ENCODE measurements at places on chromosomes 16 and 17.

GRCh38 chr17:60804831-60805230 is 127.2 kb downstream of the BCAS3 start:
- DNase-seq, result no peak

GRCh38 chr16:50068550-50068949 is 2.8 kb downstream of the HEATR3 start:
- no peak for DNase-seq

DNA sequence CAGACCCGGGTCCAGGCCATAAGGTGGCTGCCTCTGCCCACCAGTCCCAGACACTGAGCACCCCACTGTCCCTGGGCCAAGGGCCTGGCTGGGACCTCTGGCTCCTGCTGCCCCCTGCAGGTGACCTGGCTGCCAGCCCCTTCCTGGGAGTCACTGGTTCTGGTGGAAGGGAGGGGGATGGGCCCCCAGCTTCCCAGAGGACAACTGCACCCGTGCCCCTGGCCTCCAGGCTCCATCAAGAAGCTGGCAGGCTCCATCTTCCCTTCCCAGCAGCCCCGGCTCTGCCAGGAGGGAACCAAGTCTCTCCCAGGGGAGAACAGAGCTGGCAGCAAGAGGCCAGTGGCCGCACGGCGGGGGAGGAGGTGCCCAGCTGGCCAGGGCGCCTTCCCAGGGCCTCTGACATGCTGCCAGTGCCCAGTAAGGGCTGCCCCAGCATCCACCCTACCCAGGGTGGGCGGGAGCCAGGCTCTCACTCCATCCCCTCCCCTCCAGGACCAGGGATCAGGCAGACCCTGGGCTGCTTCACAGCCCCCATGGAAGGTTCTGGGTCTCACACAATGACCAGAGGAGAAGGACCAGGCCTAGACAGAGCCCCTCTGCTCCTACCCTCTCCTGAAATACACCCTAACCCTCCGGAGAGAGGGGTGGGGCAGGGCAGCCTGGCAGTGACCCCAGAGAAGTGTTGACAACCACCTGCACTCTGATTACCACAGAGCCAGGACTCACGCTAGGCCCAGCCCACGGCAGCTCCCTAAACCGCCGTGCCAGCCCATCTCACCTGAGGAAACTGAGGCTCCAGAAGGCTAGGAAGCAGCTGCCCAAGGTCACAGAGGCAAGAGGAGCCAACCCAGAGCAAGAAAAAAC is 3.6 kb downstream of the CLUH start:
- no peak for DNase-seq

DNA sequence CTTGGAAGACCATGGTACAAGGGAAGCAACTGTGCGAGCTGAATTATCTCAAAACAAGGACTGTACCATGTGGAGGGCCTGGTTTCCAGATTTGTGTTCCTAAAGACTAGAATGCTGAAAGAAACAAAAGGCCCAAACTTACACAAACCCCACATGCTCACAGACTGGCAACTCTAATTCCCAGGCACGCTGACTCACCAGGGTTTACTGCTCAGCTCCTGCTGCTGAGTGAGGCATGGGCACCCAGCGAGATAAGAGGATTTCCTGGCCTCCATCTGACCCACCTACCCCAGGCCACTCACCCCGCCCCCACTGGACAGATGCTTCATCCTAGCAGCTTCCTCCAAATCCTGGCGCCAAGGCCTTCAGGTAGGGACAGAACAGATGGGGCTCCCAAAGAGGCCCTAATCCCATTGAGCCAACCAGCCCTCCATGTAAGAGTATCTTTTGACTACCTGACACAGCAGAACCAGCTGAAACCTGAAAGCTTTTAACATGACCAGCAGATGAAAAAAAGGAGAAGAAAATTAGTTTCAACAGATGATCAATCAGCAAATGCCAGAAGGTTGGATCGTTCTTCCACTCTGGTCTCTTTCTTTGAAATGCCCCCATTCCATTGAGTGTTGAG is 33.9 kb downstream of the DCUN1D3 start:
- no peak for DNase-seq

DNA sequence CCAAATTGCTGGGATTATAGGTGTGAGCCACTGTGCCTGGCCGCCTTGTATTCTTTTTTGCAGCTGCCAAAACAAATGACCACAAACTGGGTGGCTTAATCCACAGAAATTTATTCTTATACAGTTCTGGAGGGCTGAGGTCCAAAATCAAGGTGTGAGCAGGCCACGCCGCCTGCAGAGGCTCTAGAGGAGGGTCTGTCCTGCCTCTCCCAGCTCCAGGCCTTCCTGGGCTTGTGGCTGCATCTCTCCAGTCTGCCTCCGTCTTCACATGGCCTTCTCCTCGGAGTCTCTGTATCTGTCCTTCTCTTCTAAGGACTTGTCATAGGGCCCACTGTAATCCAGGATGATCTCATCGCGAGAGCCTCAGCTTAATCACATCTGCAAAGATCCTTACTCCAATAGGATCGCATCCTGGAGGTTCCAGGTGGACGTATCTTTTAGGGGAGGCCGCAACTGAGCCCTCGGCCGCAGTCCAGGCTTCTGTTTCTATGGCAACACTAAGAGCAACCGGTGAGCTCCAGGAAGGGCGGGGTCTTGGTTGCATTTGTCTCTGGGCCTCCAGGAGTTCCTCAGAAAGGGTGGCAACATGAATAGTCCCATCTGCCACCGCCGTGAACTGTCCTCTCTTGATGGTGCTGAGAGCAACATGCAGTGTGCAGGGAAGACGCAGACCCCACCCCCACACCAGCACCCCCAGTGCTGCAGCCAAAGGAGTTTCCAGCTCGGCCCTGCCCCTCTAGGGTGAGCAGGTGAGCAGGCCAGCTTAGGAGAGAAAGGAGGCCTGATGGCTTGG is 29.5 kb upstream of the CREBBP start:
- no peak for DNase-seq

GRCh38 chr17:81200695-81201580 is 21.8 kb downstream of the CEP131 start:
- no peak for DNase-seq

DNA sequence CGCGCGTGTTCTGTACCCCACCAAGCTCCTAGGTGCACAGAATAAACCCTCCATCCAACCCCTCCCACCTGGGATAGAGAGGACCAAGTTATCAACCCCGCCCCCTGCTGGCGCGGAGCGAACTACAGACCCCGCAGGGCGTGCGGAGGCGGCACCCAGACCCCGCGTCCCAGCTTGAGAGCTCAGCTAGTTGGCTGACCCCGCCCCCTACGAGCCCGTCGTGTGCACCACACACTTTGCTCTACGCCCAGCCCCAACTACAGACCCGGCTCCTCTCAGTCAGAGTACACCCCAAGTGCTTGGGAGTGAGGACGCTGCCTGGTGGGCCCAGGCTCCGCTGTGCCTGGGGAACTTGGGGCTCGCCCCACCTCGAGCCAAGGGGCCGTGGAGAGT is 1.5 kb downstream of the GRIN2A start:
- DNase-seq, result no peak

DNA sequence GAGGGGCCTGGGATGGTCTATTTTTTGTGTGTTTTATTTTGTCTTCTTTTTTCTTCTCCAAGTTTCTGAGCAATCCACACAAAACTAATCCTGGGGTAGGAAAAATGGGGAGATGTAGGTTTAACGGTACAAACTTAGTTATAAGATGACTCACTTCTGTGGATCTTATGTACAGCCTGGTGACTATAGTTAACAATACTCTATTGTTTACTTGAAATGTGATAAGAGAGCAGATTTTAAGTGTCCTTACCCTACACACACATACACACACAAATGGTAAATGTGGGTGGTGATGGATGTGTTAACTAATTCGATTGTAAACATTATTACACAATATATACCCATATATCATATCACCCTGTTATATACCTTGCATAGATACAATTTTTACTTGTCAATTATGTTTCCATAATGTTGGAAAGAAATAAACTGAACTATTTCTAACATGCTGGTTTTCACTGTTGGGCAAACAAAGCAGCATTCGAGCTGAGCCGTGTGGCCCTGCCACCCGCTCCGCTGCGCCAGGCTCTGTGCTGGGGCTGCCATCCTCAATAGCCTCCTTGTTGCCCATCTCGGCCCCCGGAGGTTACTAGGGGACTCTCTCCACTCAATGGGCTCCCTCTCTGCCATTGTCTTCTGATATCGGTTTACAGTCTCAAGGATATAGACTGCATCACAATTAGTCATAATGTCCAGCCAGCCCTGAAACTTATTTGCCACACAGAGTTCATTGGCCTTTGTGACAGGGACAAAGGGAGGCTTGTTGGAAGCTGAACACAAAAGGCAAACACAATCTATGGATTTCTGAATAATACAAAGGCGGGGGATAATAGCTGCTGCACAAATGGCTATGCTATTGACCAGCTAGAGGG is 380.3 kb upstream of the MAF start:
- DNase-seq, result no peak

DNA sequence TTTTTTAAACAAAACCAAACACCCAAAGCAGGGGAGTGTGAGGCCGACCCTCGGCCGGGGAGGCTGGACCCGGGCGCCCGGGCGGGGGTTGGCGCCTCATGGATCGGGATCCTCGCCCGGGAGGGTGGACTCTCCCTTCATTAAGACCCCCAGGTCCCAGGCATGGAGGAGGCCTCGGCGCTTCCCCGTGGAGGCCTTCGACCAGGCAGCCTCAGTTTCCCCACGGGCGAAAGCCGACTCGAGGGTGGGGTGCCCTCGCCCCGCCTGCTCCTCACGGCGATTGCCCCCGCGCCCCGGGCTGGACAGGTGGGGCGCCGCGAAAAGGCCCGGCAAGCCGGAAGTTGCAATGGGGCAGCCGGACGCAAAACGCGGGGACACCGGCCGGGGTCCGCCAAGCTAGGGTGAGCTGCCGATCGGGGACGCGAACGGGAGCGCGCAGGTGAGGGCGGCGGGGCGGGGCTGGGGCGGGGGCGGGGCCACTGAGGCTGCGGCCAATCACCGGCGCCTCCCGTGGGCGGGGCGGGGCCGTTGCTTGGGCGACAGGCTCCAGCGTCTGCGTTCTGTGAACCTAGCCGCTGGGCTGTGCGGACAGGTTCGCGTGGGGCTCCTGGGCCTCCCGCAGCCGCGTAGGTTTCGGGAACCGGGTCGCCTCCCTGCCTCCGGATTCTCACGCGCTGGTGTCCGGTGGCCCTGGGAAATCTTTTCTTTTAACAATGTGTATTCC is 6.0 kb upstream of the ZNF205 start:
- DNase-seq, result peak; percentile 90

DNA sequence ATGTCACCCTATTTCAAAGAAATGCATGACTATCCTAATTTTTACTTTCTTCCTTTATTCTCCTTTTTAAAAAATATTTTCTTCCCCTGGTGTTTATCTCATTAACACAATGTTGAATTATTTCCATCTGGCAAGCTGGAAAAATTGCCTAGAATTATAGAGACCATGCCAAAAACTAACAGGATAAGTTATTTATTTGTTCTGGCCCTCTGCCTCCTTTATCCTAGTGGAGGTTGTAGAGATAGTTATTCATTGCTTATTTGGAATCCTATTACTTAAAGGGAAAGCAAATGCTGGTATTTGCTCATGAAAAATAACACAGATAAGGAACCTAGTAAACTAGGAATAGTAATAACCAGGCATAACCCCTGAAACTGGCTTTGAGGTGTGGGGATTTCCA is 684.9 kb upstream of the KIF2B start:
- no peak for DNase-seq

DNA sequence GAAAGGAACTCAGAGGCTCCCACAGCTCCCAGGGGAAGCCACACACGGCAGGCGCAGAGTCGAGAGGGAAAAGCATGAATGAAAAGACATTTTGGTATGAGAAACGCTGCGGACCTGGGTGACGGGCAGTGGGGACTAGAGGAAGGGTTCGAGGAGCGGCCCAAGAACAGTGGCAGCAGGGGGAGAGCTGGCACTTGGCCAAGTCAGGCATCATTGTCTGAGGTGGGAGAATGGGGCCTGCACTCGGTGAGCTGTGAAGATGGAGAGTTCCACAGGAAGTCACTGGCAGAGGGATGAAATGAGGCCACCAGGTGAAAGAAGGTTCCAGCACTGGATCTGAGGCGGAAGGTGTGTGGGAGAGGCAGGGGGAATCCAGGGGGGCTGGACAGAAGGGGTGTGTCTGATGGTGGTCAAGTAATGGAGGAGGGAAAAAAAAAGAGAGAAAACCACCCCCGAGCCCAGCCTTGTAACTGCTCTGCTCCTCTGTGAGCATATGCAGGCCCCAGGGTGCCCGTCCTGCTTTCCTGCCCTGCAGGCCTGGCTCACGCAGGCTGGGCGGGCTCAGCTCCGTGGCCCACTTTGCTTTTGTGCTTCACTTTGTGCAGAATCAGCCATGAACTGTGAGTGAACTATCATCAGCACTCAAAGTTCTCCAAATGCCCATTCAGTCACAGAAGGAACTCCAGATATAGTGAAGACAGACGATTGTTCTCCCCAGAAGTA is 31.8 kb downstream of the TMEM204 start:
- DNase-seq, result no peak

DNA sequence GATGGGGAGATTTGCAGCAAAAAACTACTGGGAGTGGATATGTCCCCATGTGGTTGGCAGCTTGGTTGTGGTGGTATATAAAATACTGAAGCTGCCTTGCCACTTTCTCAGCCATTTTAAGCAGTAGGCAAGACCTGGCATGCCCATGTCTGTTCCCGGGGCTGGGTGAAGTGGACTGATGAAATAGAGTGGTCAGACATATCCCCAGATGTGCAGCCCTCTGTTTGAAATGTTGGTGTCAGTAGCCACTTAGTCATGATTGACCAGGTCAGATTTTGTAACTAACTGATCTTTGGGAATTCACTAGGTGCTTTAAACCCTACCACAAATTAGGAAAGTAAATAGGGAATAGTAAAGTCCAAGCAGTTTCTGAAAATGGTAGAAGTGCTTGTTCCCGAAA is 151.6 kb downstream of the PHKB start:
- no peak for DNase-seq

DNA sequence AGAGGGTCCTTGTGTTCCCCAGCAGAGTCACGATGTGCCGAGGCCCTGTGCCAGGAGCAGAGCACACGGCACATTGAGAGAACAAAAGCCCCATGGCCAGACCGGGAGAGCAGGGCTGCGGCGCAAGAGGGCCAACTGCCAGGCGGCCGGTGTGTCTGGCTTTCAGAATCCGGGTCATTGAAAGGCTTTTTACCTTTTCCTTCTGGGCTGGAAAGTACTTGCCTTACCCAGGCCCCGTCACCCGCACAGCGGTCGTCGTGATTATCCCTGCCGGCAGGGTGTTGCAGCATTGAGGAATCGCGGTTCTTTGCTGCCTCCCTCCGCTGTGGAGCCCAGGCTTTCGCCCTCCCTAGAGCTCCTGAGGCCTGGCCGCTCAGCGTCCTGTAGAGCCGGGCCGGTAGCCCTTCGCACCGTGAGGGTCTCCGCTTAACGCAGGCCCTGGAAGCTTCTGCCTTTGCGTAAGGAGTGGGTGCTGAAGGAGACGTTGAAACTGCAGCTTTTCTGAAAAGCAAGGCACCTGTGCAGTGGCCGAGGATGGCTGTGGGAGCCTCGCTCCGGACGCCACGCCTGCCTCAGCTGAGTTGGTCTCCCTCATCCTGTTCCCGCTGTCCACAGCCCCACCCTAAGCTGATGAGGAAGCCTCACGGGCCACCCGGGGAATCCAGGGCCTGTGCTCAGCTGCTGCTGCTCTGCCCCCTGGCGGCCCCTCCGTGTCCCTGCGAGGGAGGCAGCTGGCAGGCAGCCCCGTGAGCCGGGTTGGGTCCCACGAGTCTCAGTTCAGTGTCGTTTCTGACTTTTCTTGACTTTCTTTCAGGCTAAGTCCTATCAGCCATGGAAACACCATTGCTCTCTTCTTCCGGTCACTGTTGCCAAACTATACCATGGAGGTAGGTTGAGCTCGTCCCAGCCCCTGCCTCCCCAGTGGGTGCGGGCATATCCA is 8.6 kb upstream of the MC1R start:
- DNase-seq, result peak; percentile 67

- peak; percentile 54 for DNase-seq
Measured at GRCh38 chr17:3557768-3558583, at the start of gene TRPV3. Gene TRPV3 (minus strand): TSS chr17:3557812. CDS start chr17:3554850, 2,962 bp downstream.

GRCh38 chr16:5640883-5641282 is 543.3 kb upstream of the EEF2KMT start:
- no peak for DNase-seq

All from stimulated activated CD4-positive, alpha-beta T cell treated with anti-CD3 and anti-CD28 coated beads, Interleukin-1b, Interleukin-23, amount 100 ng/mL, for 4 hours (primary cell).